Activated T-helper 2 cell treated with anti-CD3 and anti-CD28 coated beads, Interferon-gamma antibody, Interleukin-2, Interleukin-4, amounts not matched to agents 10 μg/mL and 5 μg/mL and 100 μg/mL, durations not matched to agents 14 hours and 24 hours and 36 hours (primary cell): ENCODE measurements at places on chromosomes 12 and 14.

- DNase-seq: no peak
Observed at GRCh38 chr12:18629916-18630315, 107.9 kb downstream of the PLCZ1 start.

- no peak for DNase-seq
Observed at GRCh38 chr14:95685978-95686922, at the start of gene TCL1B. TSS of gene TCL1B (plus strand) at chr14:95686426. CDS start at chr14:95686468, 42 bp downstream.

DNA sequence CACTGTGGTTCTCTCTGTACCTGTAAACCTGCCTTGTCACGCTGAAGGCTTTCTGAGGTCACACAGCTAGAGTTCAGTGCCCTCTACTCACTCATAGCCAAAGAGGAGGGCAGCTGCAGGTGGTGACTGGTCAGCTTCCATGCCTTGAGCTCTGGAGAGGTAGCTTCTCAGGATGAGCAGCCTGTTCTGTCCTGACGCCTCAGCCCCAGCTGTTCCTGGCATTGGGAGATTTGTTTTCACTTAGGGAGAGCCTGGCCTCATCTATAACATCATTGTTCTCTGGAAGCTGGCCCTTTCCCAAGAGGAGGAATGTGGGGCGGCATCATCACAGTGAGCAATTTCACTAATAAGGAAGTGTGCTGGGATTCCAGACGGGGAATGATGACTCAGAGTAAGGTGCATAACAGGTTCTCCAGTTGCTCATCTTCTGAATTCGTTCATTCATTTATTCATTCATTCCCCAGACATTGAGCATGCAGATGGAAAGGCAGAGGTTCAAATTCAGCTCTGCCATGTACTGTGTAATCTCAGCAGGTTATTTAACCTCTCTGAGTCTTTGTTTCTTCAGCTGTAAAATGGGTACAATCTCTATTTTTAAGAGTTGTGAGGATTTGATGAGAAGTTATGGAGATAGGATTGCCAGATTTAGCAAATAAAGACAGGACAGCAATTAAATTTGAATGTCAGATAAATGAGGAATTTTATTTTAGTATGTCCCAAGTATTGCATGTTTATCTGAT is 255.8 kb upstream of the CRY1 start:
- DNase-seq: no peak

GRCh38 chr12:127158385-127159061 is 1108.4 kb upstream of the TMEM132C start:
- no peak for DNase-seq

- no peak for DNase-seq
Observed at GRCh38 chr14:51917193-51917592, 56.8 kb downstream of the GNG2 start.

GRCh38 chr14:79896009-79896408 is 315.3 kb downstream of the DIO2 start:
- no peak for DNase-seq

- no peak for DNase-seq
Observed at GRCh38 chr12:11906286-11906935, 164.3 kb upstream of the BCL2L14 start.

DNA sequence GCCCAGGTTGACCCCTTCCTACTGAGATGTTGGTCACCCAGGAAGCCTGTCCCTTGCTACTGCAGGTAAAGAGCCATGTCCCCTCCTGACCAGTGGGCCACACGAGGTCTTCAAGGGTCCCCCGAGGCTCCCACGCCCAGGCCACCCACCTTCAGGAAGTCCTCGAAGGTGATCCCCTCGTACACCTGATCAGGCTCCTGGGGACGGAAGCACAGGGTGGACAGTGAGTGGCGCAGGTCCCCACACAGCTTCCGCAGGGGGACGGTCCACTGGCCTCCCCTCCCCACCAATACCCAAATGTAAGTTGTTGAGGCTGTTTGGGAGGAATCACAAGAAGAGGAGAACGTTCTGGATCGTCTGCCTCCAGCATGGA is 57.4 kb downstream of the TESC start:
- no peak for DNase-seq

DNA sequence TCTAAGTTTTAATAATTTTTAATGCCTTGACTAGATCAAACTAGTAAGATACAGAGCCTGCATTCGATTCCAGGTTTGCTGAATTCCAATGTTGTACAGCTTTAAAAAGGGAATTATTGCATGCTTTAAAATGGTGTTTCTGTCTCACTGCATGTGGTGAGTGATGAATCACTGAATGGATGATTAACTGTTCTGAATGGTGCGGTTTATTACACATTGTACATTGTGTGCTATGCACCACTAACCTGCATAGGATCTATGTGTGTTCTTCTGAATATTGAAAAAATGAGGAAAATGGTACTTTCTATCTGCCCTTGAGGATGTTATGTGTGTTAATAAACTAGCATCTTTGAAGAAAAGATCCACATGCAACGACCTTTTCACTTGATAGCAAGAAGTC is 231.7 kb downstream of the NRXN3 start:
- no peak for DNase-seq

- DNase-seq: no peak
Observed at GRCh38 chr12:88994971-88995370, 357.3 kb downstream of the DUSP6 start.

- DNase-seq: no peak
Observed at GRCh38 chr12:117835156-117835555, 133.6 kb downstream of the KSR2 start.

DNA sequence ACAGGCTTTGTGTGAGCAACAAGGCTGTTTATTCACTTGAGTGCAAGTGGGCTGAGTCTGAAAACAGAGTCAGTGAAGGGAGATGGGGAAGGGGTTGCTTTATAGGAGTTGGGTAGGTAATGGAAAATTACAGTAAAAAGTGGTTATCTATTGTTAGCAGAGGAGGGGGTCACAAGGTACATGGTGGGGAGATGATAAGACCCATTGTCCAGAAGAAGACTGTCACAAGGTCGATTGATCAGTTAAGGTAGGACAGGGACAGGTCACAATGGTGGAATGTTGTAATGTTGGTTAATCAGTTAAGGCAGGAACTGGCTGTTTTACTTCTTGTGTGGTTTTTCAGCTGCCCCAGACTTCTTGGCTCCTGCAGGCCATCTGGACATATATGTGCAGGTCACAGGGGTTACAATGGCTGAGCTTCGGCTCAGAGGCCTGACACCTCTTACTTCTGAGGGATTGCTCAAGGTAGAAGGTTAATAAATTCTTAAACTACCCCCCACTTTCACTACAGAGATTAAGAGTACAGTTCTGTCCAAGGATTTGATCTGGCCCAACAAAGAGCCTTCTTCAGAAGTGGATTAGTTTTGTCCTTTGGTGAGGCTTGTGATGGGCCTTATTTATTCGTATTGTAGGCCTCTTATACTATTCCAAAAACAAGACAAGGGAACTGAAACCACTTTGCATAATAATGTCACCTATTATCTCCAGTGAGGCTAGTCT is 13.8 kb upstream of the DHRS4 start:
- no peak for DNase-seq

DNA sequence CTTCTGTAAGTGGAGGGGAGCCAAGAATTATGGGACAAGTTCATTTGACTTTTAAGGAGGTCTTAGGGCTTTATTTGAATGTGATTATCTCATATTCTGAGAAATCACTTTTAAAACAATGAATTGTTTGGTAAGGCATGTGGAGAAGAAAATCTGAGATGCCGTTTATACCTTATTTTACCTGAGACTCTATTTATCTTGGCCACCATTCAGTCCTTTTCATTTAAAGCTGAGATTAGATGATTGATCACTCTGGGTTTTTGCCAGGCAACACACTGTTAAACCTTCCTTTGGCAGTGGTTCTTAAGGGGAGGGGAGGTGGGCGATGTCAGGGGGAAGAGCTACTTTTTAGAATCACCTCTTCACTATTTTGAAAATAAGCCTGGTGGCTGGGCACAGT is 11.4 kb downstream of the CAND1 start:
- no peak for DNase-seq

- no peak for DNase-seq
Observed at GRCh38 chr12:47417121-47417520, 288.7 kb downstream of the RPAP3 start.
